Central memory CD8-positive, alpha-beta T cell (primary cell): ENCODE measurements at places on chromosomes 13 and 19.

GRCh38 chr13:91574766-91575165 is 176.3 kb downstream of the GPC5 start:
- H3K27me3 ChIP-seq, result no peaks in the 10 kb centered on the region
- no peaks in the 10 kb centered on the region for H3K4me1 ChIP-seq
- no peak overlapping the region for H3K27ac ChIP-seq
- H3K36me3 ChIP-seq, result peaks cover 3% of the 10 kb centered on the region

DNA sequence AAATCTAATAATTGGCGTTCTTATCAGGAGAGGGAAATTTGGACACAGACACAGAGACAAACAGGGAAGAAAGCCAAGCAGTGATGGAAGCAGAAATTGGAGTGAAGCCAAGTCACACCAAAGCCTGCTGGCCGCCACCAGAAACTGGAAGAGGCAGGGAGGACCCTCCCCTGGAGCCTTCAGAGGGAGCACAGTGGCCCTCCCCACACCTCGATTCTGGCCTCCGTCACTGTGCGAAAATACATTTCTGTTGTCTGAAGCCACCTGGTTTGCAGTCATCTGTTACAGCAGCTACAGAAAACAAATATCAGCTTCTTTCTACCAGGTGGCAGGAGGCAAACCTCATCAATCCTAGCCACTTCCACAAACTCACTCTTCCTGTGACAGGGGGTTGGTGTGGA is 8.3 kb upstream of the TLE6 start:
- DNase-seq, result no peak
- no peak overlapping the region for H3K4me3 ChIP-seq
- peaks cover 4% of the 10 kb centered on the region for H3K27me3 ChIP-seq
- H3K36me3 ChIP-seq, result no peaks in the 10 kb centered on the region

DNA sequence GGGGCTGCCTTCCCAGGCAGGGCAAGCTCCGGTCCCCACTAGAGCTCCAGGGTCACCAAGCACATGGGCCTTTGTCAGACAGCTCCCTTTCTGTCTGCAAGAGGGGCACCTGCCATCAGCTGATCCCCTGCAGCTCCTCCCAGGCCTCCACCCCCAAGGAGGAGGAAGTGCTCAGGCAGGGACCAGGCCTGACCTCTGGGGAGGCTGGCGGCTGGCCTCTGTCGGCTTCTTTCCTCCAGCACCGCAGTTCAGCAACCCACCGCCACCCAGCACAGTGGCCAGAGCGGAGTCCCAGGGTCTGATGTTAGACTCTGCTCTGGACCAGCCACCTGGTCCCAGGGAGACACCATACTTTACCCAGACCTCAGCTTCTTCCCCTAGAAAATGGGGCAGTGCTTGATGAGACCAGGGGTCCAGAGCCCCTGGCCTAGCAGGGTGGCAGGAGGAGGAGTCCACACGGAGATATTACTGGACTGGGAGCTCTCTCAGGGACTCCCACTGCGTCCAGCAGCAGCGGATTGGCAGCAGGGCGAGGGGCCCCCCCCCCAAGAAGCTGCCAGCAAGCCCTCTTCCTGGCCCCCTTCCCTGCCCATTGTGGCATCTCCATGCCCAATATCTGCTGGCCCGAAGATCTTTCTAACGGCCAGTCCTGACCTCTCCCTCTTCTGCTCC is 24.1 kb downstream of the NKPD1 start:
- H3K27ac ChIP-seq, result peak overlapping the region; percentile 4
- DNase-seq, result no peak
- H3K36me3 ChIP-seq, result peaks cover 11% of the 10 kb centered on the region
- no peaks in the 10 kb centered on the region for H3K27me3 ChIP-seq
- H3K4me1 ChIP-seq, result peaks cover 28% of the 10 kb centered on the region
- H3K4me3 ChIP-seq, result no peak overlapping the region

GRCh38 chr13:30884543-30884942 is 21.5 kb upstream of the MEDAG start:
- no peak overlapping the region for H3K27ac ChIP-seq
- no peak overlapping the region for H3K4me3 ChIP-seq
- no peaks in the 10 kb centered on the region for H3K4me1 ChIP-seq
- no peak for DNase-seq

DNA sequence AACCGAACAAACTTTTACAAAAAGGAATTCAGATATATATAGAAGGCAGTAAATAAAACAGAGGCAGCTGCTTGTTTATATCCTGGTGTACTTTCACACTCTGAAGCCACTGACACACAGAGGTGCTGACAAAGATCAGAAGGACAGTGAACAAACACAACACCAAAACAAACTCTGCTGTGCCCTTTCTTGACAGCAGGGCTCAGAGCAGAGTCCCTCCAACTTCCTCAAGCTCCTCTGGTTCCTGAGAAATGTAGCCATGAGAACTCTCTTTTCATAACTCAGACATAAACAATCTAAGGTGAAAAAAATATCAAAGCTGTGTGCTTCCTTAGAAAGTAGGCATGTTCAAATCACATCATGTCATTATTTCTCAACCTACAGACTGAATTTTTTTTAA is 1052.8 kb upstream of the SPRY2 start:
- H3K4me1 ChIP-seq, result no peaks in the 10 kb centered on the region
- H3K27me3 ChIP-seq, result no peaks in the 10 kb centered on the region
- no peak overlapping the region for H3K4me3 ChIP-seq
- no peaks in the 10 kb centered on the region for H3K36me3 ChIP-seq
- H3K27ac ChIP-seq, result no peak overlapping the region

DNA sequence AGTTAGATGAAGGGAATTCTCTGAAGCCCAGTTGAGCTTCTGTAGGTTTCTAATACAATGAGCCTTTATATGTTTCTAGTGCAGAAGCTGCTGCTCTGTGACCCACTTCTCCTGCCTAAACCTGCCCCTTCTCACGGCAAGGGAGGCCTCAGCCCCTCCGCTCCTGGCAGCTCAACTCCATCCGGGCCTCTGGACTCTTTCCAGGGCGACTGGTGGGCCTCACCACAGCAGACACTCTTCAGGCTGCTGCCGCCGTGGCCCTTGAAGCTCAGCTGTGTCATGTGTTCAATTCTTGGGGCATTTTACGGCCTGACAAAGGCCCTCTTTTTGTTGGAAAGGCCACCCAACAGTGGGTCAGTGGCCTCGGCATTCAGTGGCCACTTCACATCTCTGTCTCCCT is 10.0 kb upstream of the C19orf33 start:
- no peak overlapping the region for H3K4me3 ChIP-seq
- H3K4me1 ChIP-seq, result no peaks in the 10 kb centered on the region
- no peak overlapping the region for H3K27ac ChIP-seq
- H3K27me3 ChIP-seq, result no peaks in the 10 kb centered on the region

GRCh38 chr19:2054763-2055162 is 3.7 kb upstream of the MKNK2 start:
- H3K4me1 ChIP-seq, result peaks cover 35% of the 10 kb centered on the region
- no peak for DNase-seq
- no peaks in the 10 kb centered on the region for H3K27me3 ChIP-seq
- peaks cover 20% of the 10 kb centered on the region for H3K36me3 ChIP-seq
- H3K4me3 ChIP-seq, result no peak overlapping the region

DNA sequence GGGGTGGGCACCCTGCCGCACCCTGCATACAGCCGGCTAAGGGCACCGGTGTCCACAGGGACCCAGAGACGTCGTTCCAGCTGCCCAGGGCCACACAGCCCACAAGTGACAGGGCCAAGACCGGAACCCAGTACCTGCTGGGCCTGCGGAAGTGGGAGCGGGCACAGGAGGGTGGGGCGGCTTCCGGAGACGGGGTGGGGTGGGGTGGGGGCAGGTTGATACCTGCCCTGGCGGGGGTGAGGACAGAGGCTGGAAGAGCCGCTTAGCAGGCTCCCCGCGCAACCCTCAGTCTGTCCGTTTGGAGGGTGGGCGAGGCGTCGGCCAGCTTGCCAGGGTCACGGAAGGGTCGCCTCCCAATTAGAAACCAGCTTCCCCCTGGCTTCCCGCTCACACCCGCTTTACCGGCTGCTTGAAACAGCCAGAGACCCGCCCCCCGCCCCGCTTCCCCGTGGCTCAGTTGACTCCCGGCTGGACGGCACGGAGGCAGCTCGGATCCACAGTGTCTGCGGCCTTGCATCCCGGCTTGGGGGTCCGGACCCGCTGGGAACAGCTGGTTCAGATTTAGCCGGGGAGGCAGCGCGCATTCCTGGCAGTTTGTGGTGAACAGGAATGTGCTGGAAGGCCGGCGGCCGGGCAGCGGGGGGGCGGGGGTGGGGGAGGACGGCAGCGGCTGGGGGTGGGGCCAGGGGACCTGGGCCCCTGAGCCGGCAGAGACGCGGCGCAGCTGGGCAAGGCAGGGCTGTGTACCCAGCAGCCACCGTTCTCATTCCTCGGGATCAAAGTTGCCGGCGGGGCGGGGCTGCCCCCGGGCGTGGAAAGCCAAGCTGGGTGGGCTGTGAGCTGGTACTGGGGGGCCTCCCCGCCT is 1.9 kb downstream of the CNN2 start:
- peaks cover 30% of the 10 kb centered on the region for H3K4me1 ChIP-seq
- H3K27ac ChIP-seq, result peak overlapping the region; percentile 91
- H3K27me3 ChIP-seq, result no peaks in the 10 kb centered on the region

DNA sequence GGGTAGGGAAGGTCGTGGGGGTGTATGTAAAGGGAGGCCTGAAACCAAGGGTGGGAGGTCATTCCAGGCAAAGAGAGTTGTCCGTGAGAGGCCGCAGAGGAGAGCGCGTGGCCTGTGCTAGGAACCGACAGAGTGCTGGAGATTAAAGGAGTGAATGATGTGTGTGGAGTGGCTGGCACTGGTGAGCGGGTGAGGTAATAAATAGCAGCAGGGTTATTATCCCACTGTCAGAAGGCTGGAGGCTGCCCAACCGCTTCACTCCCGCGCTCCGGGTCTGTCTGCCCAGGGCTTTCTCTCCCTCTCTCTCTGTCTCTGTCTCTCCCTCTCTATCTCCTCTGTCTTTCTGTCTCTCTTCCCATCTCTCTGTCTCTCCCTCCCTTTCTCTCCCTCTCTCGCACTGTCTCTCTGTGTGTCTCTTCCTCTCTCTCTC is 17.4 kb downstream of the ZNF579 start:
- H3K4me1 ChIP-seq, result peaks cover 5% of the 10 kb centered on the region
- no peak overlapping the region for H3K27ac ChIP-seq
- no peaks in the 10 kb centered on the region for H3K36me3 ChIP-seq
- H3K27me3 ChIP-seq, result peaks cover 16% of the 10 kb centered on the region
- no peak overlapping the region for H3K4me3 ChIP-seq
- no peak for DNase-seq

DNA sequence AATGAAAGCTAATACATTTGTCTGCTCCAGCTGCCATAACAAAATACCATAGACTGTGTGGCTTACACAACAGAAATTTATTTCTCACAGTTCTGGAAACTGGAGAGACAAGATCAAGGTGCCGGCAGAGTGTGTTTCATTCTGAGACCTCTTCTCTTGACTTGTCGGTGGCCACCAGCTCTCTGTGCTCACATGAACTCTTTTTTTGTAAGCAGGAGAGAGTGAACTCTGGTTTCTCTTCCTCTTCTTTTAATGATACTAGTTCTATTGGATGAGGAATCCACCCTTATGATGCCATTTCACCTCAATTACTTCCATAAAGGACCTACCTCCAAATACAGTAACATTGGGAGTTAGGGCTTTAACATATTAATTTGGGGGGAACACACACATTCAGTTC is 11.7 kb downstream of the KCTD12 start:
- no peak overlapping the region for H3K4me3 ChIP-seq
- DNase-seq, result no peak
- no peak overlapping the region for H3K27ac ChIP-seq
- peaks cover 2% of the 10 kb centered on the region for H3K36me3 ChIP-seq
- H3K27me3 ChIP-seq, result peaks cover 53% of the 10 kb centered on the region

GRCh38 chr19:4060621-4061177 is 6.0 kb downstream of the ZBTB7A start:
- peak overlapping the region; percentile 91 for H3K27ac ChIP-seq
- H3K36me3 ChIP-seq, result peaks cover 51% of the 10 kb centered on the region
- no peaks in the 10 kb centered on the region for H3K27me3 ChIP-seq
- H3K4me1 ChIP-seq, result peaks cover 36% of the 10 kb centered on the region
- peak overlapping the region; percentile 86 for H3K4me3 ChIP-seq
- DNase-seq, result no peak

DNA sequence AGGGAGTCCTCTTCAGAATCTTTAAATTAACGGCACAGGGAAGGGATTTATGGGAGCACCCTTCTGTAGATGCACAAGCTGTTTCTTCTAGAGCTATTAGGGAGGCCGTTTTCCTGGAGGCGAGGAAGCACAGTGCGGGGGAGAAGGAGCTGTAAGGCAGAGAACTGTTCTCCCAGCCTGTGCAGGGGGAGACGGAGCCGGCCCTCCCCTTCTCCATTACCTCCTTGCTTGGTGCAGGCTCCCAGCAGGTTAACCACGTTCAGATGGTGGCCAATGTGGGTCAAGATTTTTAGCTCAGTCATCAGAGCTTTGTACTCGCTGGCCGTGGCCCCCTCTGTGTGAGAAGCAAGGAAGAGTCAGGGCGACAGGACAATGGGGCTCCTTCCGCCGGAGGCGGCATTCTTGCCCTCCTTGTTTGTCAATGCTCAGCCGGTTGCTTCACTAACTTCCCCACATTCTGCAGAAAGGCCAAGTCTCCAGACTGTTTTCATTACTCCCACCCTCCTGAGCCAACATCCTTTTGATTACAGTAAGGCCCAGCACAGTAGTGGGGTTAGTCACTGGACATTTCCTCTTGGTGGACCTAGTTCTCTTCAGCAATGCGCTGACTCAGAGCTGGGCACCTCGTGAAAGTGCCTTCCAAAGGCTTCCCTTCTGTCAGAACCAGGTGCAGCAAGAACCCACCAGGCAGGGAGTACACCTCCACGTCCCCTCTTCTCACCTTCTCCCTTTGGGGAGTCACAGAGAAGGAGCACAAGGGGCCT is 165.4 kb downstream of the FLT1 start:
- no peak for DNase-seq
- H3K27ac ChIP-seq, result no peak overlapping the region
- peaks cover 13% of the 10 kb centered on the region for H3K27me3 ChIP-seq
- H3K36me3 ChIP-seq, result no peaks in the 10 kb centered on the region
- H3K4me1 ChIP-seq, result no peaks in the 10 kb centered on the region
- H3K4me3 ChIP-seq, result no peak overlapping the region

GRCh38 chr13:34038541-34039068 is 220.7 kb downstream of the RFC3 start:
- no peak overlapping the region for H3K27ac ChIP-seq
- H3K4me1 ChIP-seq, result no peaks in the 10 kb centered on the region
- no peak for DNase-seq
- H3K4me3 ChIP-seq, result no peak overlapping the region

DNA sequence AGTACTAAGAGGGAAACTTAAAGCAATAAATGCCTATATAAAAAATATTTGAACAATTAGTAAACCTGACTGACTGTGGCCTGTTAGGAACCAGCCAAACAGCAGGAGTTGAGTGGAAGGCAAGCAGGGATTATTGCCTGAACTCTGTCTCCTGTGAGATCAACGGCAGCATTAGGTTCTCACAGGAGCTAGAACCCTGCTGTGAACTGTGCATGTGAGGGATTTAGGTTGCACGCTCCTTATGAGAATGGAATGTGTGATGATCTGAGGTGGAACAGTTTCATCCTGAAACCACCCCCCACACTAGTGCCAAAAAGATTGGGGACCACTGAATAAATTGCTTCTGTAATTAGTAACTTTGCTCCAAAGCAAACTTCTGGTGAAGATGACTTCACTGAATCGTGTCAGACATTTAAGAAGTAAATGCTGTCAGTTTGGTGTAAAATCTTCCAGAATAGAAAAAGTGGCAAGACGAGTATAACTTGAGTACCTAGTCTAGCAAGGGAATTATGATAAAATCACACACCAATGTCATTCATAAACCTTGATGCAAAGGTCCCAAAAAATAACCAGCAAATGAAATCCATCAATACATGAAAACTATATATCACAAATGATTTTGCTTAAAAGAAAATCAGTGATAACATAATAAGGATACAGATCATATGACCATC is 53.8 kb downstream of the SLC6A16 start:
- no peaks in the 10 kb centered on the region for H3K36me3 ChIP-seq
- H3K4me3 ChIP-seq, result no peak overlapping the region
- H3K4me1 ChIP-seq, result no peaks in the 10 kb centered on the region
- peaks cover 20% of the 10 kb centered on the region for H3K27me3 ChIP-seq
- H3K27ac ChIP-seq, result no peak overlapping the region

GRCh38 chr13:80211566-80211965 is 129.4 kb downstream of the SPRY2 start:
- no peak overlapping the region for H3K27ac ChIP-seq
- H3K27me3 ChIP-seq, result no peaks in the 10 kb centered on the region
- H3K4me1 ChIP-seq, result no peaks in the 10 kb centered on the region
- no peak for DNase-seq
